ENCODE measurements at places on chromosomes 7 and 10. TPM values are rescaled to one million over a fixed set of nuclear protein-coding genes. Genes with fewer than 3 reads are reported as not detected.

GRCh38 chr7:147078312-147078711, 961.7 kb downstream of the CNTNAP2 start:
- DNase-seq, result no peak

DNA sequence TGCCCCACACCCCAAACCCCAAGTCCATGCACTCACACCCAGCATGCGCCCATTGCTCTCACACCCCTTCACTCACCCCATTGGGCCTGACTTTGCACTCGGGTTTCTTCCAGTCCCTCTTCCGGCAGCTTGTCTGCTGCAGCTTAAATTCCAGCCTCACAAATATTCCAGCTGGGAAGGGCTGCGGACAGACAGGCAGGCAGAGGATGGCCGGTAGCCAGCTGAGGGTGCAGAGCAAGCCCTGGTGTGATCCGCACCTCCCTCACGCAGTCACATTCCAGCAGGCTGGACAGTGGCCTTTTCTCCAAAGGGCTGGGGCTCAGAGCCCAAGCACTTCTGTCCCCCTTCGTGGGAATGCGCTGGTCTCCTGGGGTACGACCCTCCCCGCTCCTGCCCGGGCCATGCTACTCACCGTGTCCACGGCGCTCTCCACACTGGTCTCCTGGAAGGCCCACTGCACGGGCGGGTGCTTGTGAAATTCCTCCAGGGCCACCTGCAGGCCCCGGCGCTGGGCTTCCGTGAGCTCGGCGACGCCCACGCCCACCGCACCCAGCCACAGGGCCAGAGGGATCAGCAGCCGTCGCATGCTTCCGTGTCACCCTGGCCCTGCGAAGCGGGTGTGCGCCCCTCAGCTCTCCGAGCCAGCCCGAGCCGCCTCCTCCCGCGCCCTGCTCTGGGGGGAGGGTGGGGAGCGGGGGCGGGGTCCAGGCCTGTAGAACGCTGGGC, 1.2 kb downstream of the RARRES2 start:
- DNase-seq, result no peak

- DNase-seq, result no peak
Measured at GRCh38 chr10:6232225-6232807, 29.6 kb downstream of the PFKFB3 start.

DNA sequence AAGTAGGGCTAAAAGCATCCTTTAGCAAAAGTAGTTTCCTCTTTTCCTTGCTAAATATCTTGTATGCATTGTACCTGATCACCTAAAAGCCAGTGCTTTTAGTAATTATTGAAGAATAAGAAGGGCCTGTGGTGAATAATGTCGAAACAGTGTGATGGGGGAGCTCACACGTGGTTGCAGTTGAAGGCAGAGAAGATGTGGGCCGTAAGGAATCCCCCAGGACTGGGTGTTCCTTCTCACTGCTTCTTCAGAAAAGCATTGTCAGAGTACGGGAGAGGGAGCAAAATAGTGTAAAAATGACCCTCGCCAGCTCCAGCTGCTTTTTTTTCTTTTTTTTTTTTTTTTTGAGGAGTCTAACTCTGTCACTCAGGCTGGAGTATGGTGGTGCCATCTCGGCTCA, 201.1 kb downstream of the NSUN6 start:
- no peak for DNase-seq

The ASIC3 gene
- total RNA-seq, result 2.2 TPM

DNA sequence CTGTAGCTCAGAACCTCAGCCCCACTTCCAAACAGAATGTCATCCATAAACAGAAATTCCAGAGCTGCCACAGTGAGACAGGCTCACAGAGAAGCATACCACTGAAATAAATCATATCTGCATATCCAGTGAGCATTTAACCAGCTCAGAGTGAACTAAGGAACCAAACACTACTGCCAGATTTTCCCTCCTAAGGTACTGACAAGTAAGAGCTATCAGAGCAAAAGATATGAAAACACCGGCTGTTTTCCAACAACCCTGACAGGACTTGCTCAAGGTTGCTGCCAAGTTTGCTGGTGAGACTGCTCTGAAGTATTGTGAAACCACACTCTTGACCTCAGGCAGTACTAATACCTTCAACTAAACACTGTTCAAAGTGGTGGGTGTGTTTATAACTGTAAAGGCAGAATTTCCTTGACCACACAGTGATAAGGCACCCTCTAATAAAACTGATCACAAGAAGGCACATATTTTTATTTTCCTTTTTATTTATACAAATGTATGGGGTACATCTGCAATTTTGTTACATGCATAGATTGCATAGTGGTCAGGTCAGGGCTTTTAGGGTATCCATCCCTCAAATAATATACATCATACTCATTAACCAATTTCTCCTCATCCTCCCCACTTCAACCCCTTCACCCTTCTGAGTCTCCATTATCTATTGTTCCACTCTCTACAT, 18.3 kb downstream of the SGMS1 start:
- no peak for DNase-seq

- DNase-seq, result no peak
Measured at GRCh38 chr10:31134311-31134952, 102.8 kb upstream of the ZNF438 start.

- DNase-seq, result no peak
Measured at GRCh38 chr10:71475243-71475871, 78.6 kb downstream of the CDH23 start.

The GJC3 gene
- total RNA-seq, result not detected

The MYL7 gene
- not detected for total RNA-seq

The STOX1 gene
- 1.9 TPM for total RNA-seq

The GIGYF1 gene
- 32.8 TPM for total RNA-seq

The CYP3A7 gene
- not detected for total RNA-seq

The NT5C3A gene
- total RNA-seq, result 15.6 TPM

GRCh38 chr7:106063692-106064091, 48.4 kb downstream of the SYPL1 start:
- DNase-seq, result no peak

GRCh38 chr7:25325186-25325757, 97.0 kb upstream of the NPVF start:
- no peak for DNase-seq

GRCh38 chr7:90455163-90456030, 14.0 kb upstream of the PTTG1IP2 start:
- DNase-seq, result no peak

The VGF gene
- not detected for total RNA-seq

DNA sequence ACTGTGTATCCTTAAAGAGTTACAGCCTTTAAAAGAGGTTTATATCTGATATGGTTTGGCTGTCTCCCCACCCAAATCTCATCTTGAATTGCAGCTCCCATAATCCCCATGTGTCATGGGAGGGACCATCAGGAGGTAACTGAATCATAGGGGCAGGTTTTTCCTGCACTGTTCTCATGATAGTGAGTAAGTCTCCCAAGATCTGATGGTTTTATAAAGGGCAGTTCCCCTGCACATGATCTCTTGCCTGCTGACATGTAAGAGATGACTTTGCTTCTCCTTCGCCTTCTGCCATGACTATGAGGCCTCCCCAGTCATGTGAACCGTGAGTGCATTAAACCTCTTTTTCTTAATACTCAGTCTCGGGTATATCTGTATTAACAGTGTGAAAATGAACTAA, 9.7 kb downstream of the RTKN2 start:
- no peak for DNase-seq

The SYT15 gene
- total RNA-seq, result 14.5 TPM

DNA sequence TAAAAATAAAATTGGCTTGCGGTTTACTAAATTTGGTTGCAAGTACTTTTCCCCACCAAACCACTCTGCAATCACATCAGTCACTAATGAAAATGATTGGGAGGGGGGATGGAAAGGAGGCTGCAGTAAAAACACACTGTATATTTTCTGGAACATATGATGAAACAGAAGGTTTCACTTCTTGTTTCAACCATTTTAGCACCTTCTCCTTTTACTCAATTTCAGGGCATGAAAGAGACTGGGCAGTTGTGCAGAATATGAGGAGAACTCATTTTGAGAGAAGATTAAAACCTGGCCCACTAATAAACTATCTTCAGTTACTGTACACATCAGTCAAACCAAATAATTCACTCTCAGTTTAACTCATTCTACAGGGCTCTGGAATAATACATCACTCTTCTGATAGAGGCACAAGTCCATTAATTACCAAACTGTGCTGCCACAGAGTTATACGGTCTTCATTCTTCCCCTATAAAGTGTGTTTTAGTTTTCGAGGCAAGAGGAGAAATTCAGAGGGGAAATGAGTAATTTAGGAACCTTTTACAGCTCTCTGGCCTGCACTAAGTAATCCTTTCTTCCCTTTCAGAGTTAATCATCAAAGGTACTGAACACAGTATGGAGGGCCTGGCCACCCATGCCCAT, 25.5 kb downstream of the JAZF1 start:
- no peak for DNase-seq

DNA sequence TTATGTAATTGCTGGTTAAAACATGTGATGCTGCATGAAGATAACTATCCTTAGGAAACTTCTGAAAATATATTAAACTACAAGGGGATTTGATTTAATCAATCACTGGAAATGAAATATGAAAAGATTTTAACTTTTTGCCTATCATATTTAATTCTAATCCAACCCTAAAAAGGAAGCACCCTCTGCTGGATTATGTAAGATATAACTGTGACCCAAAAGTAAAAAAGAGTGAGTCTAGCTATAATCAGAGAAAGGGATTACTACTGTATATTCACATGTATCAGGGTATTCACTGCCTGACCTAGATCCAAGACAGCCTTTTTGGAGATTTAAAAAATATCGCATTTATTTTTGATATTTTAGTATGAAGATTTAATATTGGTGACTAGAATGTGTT, 295.5 kb downstream of the MDFIC start:
- DNase-seq, result no peak

The PSMC2 gene
- total RNA-seq, result 126 TPM

DNA sequence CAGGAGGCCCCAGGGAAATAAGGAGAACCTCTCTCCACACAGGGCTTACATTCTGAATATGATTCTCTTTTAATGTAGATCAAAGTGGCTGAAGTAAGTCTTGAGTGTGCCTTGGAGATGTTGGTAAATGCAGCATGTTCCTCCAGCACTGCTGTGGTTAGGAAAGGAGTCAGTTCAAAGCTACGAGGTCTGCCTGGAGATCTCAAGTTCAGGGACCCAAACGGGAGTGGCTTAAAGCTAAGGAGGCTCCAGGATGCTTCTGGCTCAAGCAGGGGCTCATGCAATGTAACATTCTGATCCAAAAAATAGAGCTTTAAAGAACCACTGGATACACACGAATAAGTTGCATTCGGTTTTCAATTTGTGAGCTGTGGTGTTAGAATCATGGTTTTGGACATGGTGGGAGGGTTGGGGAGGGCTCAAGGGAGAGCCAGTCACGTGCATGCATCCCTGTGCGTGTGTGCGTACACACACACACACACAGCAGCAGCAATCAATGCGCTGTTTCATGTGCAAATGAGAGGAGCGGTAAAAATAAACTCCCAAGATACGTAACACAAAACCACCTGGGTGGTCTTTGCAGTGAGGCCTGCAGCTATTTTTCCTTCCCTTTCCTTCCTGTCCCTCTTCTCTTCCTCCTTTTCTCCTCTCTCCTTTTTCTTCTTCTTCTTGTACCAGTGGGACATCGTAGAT, 70.5 kb downstream of the AOAH start:
- DNase-seq, result no peak
